Erythroblast (primary cell): ENCODE measurements at places on chromosomes 1 and 21.

GRCh38 chr1:153535242-153536011 is at the start of gene S100A6:
S100A6 (minus strand) TSS chr1:153535991; CDS start chr1:153535339, 652 bp downstream.
- DNase-seq = peak; percentile 72

- DNase-seq = no peak
Measured at GRCh38 chr21:15141261-15141970, 76.6 kb upstream of the NRIP1 start.

DNA sequence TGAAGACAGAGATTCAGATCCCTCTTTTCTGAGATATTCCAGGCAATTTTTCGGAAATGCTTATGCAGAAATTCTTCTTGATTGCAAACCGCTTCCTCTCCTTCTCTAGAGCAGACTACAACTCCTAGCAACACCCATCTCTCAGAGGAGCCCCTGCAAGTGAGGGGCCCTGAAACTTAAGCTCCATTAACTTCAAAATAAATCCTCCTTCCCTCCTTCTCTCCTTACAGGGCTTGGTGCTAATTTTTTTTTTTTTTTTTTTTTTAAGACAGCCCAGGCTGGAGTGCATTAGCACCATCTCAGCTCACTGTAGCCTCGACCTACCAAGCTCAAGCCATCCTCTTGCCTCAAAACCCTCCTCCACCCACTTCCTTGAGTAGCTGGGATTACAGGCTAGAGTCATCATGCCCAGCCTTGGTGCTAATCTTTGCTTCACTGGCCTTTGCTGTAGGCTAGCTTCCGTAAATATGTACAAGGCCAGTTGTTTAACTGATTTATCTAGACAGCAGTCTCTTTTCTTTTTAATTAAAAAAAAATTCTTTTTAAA is 30.2 kb upstream of the SFPQ start:
- no peak for DNase-seq

DNA sequence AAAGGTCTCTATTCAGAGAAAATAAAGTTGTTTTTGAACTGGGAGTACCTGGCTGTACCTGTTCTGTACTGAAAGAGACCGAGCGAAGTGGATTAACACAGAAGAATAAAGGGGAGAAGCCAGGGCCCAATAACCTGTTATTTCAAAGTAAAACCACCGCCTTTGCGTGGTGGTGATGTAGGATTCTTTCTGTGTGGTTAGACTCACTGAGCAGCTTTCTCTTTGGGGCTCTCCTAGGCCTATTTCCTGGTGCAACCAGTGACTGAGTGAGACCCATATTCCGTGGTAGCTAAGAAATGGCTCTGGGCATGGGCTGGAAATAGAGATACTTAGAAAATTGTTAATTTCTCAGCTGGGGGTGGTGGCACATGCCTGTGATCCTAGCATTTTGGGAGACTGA is 99.9 kb downstream of the XCL2 start:
- no peak for DNase-seq

DNA sequence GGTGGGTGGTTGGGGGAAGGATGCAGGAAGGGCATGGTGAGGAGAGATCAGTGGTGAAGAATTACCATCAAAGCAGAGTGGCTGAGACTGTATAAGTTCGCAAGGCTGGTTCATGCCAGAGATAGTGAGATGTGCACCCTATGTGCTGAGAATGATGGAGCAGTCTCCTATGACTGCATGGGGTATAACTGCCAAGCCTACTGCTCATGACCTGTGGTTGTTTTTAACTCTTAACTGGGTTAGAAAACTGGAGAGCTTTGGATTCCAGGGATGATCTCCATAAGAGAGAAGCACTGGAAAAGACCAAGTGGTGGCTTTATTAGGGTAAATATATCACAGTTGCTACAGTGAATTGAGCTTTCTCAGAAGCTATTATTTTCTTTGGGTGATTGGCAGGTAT is 16.2 kb downstream of the WNT2B start:
- no peak for DNase-seq

DNA sequence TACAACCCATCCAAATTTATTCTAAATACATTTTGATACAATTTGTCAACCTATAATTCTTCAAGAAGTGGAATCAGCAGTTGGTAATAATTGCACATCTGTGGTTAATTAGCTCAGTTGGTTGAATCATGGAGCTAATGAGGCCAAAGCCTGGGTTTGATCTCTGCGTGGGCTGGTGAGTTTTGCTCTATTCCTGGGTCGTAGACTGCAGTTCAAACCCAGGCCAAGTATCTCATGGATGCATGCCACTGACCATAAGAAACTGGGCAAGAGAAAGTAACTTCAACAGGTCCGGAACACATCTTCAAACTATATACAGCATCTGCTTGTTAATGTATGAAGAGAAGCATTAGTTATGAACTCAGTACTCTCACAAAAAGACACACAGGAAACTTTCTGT is 779.7 kb downstream of the USP25 start:
- no peak for DNase-seq

DNA sequence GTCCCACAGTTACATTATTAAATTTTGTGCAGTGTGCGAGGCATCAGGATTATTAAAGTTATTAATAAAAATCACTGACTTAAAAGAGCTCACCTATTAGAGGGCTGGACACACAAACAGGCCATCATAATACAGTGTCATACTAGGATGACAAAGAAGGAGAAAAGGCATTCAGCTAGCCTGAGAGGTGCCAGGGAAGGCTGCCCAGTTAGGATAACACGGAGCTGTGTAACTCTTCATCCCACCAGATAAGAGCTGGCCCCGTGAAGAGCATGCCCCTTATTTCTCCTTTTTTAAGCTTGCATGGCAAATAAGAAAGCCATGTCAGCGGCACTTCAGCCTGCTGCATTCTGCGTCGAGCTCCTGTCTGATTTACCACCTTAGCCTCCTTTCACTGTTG is 109.5 kb downstream of the KCNK1 start:
- no peak for DNase-seq

DNA sequence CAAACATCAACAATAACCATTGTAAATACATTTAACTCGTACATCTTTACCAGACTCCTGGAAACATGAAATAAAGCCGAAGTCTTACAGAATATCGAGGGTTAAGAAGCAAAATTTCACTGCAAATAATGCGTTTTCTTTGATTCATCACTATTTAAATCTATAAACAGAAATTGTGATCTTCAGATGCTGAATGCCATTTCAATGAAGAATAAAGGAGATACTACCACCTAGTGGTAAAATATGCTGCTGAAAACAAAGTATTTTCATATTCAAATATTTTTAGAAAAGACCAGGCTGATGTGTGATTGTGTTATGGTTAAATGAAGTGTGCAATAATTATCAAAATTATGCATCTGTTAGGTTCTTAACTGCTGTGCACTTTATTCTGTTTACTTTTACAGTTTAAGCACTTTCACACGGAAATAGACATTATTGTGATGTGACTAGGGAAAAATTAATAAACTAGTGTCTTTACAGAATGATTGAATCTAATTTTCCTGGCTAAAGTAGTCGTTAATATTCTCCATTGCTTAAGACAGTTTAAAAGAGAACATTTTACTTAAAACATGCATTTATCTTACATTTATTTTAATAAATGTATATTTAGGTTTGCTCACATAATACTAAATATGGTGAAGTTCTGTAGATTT is 1093.1 kb downstream of the MRPL39 start:
- DNase-seq = no peak
